Mammary epithelial cell (primary cell): ENCODE measurements at places on chromosomes 6 and 20. TPM values are rescaled to one million over a fixed set of nuclear protein-coding genes. Genes with fewer than 3 reads are reported as not detected.

- no peak for DNase-seq
Observed at GRCh38 chr20:20814685-20815084, 102.2 kb upstream of the RALGAPA2 start.

DNA sequence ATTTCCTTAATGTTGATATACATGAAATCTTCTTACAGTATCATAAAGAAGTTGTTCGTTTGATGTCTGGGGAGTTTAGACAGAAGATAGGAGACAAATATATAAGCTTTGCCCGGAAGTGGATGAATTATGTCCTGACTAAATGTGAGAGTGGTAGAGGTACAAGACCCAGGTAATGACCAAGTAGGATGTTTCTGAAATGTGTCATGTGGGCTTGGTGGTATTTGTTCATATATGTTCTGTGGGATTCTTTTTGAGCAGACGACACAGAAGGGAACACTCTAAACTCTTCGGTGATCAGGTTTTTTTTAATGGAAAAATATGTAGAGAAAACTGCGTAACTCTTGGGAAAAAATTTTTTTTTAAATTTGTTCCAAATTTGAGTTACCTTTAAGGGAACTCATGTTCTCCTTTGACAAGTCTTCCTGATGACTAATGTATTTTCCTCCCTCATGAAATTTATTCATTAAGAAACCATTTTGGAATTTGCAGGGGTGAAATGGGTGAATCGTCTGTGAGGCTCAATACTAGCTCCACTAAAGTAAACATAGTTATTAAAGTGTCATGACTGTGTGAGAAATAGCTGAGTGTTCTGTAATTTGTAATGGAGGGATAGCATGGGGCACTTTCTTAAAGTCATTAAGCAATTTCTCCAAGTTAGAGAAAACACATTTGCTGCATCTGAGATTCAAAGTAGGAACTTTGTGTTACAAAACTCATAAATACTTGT is 100.6 kb downstream of the MAP3K4 start:
- peak; percentile 67 for DNase-seq

Gene PCED1A
- total RNA-seq = 15.8 TPM

Gene BFSP1
- 3.0 and 3.2 TPM in 2 replicates for total RNA-seq

DNA sequence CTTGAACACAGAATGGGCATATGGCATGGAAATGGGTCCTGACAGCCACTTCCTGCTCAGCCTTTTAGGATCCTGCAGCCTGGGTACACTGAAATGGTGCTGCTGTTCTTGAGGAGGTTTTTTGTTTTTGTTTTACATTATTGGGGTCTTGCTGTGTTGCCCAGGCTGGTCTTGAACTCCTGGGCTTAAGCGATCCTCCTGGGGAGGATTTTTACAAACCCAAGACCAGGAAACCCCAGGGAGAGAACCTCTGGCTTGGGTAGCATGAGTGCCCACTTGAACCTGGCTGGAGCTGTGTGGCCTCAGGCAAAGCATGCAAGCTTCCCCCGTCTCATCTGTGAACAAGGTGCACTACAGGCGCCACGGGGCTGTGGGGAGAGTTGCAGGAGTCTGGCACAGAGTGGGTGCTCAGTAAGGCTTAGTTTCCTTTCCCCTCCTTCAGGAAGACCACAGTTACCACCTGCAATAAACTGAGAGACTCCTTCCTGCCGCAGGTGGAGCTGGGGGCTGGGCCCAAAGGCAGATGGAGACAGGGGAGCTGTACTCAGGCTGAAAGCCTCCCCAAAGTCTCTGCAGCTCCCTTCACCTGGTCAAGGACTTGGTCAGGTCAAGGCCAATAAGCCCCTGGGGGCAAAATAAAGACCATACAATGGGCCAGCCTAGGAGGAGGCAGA is 1.8 kb downstream of the SLA2 start:
- no peak for DNase-seq

Gene CCDC167
- total RNA-seq = 13.3 TPM

- DNase-seq = no peak
Observed at GRCh38 chr6:37371154-37372083, 17.6 kb downstream of the RNF8 start.

Gene NKX2-4
- not detected in 2 replicates for total RNA-seq

DNA sequence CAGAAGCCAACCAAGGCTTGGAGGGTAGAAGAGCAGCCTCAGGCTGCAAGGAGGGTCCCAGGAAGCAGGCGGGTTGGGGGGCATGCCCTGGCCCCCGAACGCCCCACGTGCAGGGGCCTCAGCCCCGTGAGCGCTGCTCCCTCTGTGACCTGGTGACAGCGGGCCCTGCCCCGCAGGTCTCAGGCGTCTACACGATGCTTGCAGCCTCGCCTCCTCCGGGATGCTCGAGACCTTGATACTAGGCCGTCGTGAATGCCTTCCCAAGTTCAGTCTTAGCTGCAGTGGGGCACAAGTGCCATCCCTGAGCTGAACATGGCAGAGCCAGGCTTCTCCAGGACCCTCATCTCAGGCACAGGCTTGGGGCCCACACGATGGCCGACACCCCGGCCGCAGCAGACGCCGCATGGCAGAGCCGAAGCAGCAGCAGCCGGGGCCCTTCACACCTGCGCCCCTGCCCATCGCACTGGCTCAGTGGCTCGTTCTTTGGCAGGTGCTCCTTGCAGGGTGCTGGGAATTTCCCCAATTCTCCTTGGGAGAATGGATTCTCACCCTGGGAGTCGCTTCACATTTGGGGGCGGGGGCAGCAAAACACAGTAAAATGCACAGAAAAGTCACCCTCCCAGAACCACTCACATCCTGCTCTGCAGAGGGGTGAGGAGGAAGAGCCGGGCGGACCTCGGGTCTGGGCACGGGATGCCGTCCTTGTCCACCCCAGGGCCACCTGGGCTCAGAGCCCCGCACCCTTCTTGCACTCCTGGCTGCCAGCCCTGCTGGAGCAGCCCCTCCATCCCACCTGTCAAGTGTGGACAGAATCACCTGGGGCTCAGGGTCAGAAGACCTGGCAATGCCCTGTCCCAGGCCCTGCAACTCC is 161.8 kb downstream of the DLL1 start:
- no peak for DNase-seq

- DNase-seq = no peak
Observed at GRCh38 chr6:143498428-143498827, 13.1 kb downstream of the FUCA2 start.

- peak; percentile 99 for DNase-seq
Observed at GRCh38 chr6:44058617-44059358, 68.5 kb downstream of the MRPL14 start.

DNA sequence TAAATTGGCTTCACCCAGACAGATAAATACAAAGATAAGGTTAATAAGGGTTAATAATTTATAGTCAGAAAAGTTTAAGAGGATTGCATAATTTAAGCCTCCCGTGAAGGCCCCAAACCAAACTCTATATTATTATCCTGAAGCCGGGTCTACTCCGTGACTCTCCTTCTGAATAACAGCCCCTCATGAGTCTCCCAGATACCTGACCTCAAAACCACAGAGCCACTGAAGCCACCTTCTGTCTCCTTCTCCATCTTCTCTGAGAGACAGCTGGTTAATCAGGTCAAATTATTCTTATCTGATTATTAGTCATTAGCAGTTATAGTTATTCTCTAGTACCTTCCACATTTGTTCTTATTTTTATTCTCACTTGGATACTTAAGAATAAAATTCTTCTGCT is 569.2 kb upstream of the AGPAT4 start:
- no peak for DNase-seq

- peak; percentile 63 for DNase-seq
Observed at GRCh38 chr6:169536446-169537170, 165.2 kb downstream of the WDR27 start.

Gene GNRH2
- not detected for total RNA-seq

Gene TMEM217
- 1.7 and 2.7 TPM in 2 replicates for total RNA-seq

Gene GNMT
- total RNA-seq = 0.43 and 0.66 TPM in 2 replicates

- no peak for DNase-seq
Observed at GRCh38 chr20:58224974-58225373, 3.5 kb downstream of the ANKRD60 start.

Gene MBOAT1
- total RNA-seq = 6.8 and 8.2 TPM in 2 replicates

Gene TTI1
- total RNA-seq = 15.3 and 24.3 TPM in 2 replicates

DNA sequence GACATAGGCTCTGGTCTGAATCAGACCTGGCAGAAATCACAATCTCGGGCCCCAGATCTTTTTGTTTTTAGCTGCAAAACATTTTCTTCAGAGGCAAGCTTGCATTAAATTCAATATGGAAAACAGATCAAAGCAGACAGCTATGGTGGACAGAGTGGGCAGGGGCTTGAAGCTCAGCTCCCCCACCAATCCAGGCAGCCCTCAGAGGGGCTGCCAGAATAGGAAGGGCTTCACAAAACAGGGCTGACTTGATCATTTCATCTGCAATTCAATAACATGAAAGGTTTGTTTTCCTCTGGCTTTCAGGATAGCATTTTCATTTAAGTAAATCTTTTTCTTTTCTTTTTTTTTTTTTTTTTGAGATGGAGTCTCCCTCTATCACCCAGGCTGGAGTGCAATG is 49.2 kb upstream of the ALDH8A1 start:
- DNase-seq = no peak

Gene PLN
- not detected in 2 replicates for total RNA-seq

DNA sequence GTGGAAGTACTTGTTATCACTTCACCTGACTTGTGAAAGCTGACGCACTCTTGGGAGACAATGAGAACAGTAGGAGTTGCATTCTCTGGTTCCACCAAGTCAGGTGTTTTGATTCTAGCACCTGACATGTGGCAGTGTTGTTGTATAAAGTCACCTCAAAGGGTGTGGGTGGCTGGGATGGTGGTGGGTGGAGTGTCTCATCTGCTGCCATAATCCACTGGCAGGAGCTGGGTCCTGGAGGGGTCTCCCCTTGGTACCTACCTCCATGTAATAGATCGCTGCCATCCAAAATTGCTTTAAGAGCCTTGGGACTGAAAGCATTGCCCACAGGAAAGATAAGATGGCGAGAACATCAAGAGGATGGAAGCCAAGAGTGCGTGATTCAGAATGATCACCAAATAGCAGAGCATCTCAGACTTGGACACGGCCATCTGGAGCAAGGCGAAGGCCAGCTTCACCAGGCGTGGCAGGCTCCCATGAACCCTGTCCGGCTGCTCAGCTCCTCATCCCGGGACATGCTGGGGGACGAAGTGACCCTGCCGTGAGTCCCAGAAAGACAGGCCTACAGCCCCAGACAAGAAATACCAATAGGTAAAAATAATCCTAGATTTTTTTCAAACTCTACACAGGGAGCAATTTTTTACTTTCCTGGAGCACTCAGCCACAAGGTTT is 56.6 kb downstream of the NPEPL1 start:
- no peak for DNase-seq

Gene DACT2
- total RNA-seq = 3.3 TPM

DNA sequence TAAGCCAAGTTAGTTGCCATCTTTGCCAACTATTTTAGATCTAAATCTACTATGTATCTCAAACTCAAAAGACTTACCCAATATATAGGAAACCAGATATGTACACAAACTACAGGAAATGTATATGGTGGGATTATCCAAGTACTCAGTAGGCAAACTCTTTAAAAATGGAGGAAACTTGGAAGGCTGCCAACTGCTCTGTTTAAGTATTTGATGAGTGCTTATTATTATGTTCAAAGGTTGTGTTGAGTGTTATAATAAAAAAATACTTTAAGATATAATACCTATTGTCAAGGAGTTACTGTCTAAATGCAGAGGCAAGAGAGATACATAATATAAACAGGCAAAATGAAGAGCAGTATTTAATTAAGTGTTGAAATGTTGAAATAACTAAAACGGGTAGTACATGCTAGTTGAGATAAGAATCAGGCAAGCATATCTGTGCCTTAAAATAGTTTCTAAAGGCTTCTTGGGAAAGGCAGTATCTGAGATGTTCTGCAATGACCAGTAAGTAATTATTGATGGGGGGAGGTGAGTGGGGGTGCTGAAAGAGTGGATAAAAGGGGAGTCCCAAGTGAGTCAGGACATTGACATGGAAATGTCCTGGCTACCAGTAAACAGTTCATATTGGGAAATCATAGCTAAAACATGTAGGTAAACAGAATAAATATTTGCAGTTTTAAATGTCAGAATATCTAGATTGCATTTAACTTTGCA is 6.5 kb upstream of the DST start:
- DNase-seq = no peak

DNA sequence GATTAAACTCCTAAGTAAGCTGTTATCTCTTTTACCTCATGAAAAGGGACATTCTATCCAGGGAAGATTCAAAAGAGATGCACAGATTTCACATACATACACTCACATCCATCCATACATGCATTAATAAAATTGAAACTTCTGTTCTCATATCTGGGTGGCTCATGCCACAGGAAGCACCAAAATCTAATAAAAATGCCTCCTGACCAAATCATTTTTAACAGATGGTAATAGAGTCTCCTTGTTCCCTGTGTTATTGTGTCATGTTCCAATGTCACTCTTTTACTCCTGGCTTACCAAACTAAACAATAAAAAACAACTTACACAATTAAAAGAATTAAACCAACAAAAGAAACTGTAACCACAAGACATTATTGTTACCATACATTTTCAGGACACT is 742.1 kb upstream of the MANEA start:
- no peak for DNase-seq

DNA sequence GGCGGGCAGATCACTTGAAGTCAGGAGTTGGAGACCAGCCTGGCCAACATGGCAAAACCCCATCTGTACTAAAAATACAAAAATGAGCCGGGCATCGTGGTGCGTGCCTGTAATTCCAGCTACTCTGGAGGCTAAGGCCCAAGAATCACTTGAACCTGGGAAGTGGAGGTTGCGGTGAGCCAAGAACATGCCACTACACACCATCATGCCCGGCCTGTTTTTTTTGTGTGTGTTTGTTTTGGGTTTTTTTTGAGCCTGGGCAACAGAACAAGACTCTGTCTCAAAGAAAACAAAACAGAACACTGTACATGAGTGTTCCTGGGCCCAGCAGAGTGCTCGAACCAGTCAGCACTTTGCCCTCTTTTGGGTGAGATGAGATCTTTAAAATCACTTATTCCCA is 159.1 kb downstream of the MTHFD1L start:
- no peak for DNase-seq

Gene C2
- 0.45 and 0.56 TPM in 2 replicates for total RNA-seq

GRCh38 chr20:34468951-34469350 is 47.3 kb upstream of the DYNLRB1 start:
- DNase-seq = no peak

Gene HLA-DOB
- total RNA-seq = 8.3 TPM

GRCh38 chr20:22339091-22339881 is 245.1 kb downstream of the FOXA2 start:
- DNase-seq = peak; percentile 65

Gene SLPI
- 129 and 189 TPM in 2 replicates for total RNA-seq
